Stimulated activated CD8-positive, alpha-beta memory T cell treated with anti-CD3 and anti-CD28 coated beads, Interleukin-4, amount 100 ng/mL, for 24 hours (primary cell): ENCODE measurements at places on chromosomes 1 and 21.

- no peak for DNase-seq
Observed at GRCh38 chr1:50750021-50750619, 209.9 kb downstream of the FAF1 start.

DNA sequence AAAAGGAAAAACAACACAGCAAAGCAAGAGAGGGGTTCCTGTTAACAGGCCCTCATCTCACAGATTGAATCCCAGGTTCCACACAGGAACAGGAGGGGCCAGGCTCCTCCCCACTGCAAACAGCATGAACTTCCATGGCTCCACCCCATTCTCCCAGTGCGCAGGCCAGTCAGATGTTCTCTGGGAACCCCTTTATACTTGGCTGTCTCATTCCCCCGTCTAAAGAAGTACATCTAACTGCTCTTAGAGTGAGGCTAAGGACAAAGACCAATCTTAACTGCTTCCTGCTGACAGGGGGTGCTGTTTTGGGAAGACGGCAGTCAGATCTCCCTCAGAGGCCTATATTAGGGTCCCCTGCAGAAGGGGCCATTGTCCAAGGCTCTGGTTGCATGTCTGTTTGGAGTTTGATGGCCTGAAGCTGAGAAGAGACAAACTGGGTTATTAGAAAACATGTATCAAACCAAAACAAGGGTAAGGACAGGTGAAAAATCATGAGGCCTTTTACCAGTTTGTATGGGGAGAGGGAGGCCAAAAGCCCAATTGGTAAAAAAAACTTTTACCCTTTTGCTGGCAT is 10.5 kb upstream of the NASP start:
- no peak for DNase-seq

DNA sequence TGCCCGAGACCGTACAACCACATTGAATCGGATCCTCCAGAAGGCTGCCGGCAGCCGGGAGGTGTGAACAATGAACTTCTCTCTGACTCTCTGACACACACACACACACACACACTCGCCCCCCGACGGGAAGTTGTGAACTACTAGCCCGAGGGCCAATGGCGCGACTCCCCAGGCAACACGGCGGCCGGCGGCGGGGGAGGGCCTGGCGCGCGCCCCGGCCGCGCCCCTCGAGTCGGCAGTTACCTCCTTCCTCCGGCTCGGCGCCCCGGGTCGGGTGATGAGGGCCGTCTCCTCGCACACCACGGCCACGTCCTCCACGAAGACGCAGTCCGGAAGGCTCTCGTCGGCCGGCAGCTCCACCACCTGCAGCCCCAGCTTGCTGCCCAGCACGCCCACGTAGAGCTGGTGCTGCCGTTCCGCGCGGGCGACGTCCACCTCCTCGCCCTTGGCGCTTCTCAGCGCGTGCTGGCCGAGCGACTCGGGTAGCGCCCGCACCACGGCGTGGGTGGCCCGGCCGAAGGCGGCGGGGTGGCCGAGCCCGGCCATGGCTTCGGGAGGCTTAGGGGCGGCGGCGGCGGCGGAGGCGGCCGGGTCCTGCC is 361 bp downstream of the DDAH1 start:
- DNase-seq: peak; percentile 9

DNA sequence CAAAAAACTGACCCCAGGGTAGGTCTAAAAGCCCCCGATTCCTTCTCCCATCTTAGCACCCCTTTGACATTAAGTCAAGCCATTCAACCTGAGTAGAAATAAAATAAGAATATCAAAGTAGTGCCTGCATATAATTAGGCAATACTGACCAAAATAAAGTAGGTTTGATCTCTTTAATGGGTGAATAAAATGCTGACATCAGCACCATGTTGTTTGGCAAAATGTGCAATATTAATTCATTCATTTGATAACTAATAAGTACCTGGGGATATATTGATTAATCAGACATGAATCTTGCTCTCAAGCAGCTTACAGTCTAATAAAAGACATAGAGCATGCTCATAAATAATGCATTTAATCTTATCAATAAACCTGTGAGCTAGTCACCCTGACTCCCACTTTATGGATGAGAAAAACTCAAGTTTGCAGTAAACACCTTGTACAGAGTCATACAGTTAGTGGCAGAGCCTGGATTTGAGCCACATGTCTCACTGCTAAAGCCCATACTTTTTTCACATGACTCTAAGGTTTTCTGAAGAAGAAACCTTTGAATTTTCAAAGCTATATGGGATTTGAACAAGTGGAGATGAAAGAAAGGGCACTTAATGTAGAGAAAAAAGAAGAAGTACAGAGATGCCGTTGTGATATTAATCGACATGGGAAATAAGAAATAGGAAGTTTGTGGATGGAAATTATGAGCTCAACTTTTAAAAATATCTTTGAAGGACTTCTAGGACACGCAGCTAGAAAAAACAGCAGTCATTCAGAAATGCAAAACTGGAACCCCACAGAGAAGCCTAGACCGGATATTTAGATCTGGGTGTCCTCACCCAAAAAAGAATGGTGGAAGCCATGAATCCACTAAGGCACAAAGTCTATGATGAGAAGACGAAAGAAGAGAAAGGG is 183.9 kb downstream of the TOMM20 start:
- no peak for DNase-seq

- no peak for DNase-seq
Observed at GRCh38 chr1:54114955-54115354, 37.8 kb downstream of the CDCP2 start.

- no peak for DNase-seq
Observed at GRCh38 chr1:156104065-156104810, 10.3 kb upstream of the LMNA start.

GRCh38 chr1:29650041-29650400 is 413.7 kb downstream of the PTPRU start:
- no peak for DNase-seq

DNA sequence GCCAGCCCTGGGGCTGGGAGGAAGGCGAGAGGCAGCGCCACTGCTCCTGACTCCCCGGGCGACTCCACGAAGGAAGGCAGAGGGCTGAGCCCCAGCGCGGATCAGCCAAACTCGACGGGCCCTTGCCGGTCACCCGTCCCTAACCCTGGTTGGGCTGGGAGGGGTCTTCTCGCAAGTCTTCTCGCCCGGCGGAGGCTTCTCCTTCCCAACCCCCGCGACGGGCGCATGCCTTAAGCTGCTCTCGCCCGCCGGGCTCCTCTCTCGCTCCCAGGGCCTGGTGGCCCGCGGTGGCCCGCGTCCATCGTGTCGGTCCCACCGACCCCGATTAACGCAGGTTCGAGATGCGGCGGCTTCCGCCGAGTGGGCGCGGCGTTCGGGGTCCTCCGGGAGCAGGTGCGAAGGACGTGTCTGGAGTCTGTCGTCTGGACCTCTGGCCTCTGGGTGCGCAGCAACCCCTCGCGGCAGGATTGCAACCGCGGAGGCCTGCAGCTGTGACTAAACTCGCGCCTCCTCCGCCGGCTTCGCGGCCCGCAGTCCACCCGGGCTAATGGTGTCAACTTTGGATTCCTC is 29.0 kb upstream of the PPM1J start:
- DNase-seq: no peak

GRCh38 chr21:34186109-34186719 is 112.8 kb downstream of the MRPS6 start:
- no peak for DNase-seq

- peak; percentile 15 for DNase-seq
Observed at GRCh38 chr1:39525366-39526165, 34.1 kb downstream of the BMP8A start.

GRCh38 chr1:112904071-112904830 is 51.7 kb downstream of the SLC16A1 start:
- DNase-seq: peak; percentile 11
